ENCODE measurements at places on chromosomes 16 and 17. TPM values are rescaled to one million over a fixed set of nuclear protein-coding genes. Genes with fewer than 3 reads are reported as not detected.

GRCh38 chr17:57360266-57360665, 103.9 kb downstream of the MSI2 start:
- DNase-seq, result no peak

- DNase-seq, result no peak
Measured at GRCh38 chr17:67470163-67470562, 93.1 kb downstream of the PITPNC1 start.

- DNase-seq, result no peak
Measured at GRCh38 chr17:20920095-20920814, 122.6 kb downstream of the USP22 start.

- DNase-seq, result no peak
Measured at GRCh38 chr17:49525831-49526741, 31.0 kb downstream of the NGFR start.

GRCh38 chr16:50863644-50864144, 121.8 kb downstream of the CYLD start:
- DNase-seq, result no peak

- DNase-seq, result no peak
Measured at GRCh38 chr16:62363501-62363900, 327.3 kb upstream of the CDH8 start.

DNA sequence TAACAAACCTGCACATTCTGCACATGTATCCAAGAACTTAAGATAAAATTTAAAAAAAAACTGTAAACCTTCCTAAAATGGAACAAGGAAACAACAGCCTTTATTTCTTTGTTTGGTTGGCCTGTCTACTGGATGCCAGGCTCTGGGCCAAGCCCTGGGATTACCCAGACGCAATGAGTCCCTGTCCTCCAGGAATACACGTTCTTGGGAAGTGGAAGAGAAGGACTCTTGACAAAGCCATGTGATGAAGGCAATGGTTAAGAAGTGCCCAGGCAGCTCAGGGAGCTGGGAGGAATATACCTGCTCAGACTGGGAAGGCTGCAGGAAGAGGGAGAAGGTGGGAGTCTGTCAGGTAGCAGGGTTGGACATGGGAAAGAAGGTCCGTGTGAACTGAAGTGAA, 115.4 kb downstream of the AXIN2 start:
- no peak for DNase-seq

DNA sequence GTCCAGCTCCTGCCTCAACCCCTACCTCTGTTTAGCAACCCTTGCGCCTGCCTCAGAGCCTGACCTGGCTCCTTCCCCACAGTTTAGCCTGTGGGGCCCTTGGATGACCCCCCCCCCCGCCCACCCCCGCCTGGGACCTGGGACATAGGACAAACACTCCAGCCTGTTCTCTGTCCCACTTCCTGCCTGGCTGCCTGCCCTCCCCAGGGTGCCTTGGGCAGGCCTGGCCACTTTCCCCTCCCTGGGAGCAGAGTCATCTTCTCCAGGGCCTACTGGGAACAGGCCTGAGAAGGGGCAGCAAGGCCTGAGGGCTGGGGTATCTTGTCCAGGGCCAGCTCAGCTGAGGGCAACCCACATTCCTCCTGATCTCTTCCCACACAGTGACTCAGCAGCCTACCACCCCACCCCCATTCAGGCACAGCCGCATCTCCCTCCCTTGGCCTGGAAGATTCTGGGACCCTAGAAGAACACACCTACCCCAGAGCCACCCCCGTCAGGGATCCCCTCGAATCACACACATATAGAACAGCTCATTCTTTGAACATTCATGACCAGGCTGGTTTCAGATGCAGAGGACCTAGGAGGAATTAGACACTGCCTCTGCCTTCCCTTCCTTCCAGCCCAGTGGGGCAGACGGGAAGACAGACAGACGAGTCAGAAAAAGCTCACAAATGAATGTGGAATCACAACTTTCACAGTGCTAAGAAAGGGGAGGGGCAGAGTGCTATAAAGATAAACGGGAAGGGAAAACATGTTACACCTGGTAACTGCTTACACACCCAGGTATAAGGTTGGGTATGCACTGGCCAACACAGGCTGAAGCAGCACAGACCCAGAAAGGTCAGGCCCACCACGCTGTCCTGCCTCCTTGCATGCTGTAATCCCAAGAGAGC, 6.0 kb downstream of the FHOD1 start:
- DNase-seq, result no peak

GRCh38 chr16:49747654-49748053, 108.3 kb downstream of the ZNF423 start:
- no peak for DNase-seq

DNA sequence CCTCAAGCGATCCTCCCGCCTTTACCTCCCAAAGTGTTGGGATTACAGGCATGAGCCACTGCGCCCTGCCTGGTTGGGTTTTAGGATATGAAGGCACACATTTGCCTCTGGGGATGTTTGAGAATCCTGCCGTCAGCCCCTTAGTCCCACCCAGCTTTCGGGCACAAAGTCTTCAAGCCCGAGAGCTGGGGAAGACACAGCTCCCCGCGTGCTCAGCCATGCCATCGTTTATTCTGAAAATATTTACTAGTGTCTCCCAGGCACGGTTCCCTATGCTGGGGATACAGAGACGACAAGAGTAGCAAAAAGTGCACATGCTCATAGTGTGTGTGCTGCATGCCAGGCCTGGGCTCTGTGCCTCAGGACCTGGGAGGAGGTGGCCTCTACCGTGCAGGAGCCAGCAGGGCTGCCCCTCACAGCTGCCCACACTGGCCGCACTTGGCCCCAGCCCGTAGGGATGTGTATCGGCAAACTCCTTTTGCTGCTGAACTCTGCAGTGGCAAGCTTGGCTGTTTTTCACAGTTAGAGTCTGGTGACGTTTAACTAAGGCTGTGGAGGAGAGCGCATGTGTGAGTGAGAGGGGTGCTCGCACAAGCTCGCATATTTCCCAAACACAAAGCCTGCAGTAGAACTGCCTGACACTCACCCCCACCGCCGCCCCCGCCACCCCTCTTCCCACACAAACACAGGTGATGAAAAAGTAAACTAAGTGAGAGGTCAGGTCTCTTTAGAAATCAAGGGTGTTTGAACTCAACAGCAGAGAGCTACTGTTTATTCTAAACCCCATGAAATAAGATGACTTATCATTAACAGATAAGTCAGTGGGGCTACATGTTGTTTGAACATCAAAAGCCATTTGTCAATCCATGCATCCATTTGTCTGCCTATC, 266.4 kb downstream of the MRTFB start:
- no peak for DNase-seq

DNA sequence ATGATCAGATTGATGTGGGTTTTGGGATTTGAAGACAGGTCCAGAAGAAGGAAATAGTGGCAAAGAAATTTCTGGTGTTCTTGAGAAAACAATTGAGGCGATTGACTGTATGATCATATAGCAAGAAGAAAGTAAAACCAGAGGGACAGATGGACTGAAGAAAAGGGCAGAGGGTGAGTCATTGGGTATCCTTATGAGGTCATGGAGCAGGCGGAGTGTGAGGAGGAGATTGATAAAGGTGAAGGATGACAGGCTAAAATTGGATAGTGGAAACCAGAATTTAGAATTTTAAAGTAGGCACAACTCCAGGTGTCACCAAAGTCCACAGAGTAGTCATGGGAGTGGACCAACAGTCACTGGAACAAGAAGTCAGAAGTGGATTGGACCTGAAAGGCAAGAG, 1.4 kb upstream of the KRT28 start:
- DNase-seq, result no peak

DNA sequence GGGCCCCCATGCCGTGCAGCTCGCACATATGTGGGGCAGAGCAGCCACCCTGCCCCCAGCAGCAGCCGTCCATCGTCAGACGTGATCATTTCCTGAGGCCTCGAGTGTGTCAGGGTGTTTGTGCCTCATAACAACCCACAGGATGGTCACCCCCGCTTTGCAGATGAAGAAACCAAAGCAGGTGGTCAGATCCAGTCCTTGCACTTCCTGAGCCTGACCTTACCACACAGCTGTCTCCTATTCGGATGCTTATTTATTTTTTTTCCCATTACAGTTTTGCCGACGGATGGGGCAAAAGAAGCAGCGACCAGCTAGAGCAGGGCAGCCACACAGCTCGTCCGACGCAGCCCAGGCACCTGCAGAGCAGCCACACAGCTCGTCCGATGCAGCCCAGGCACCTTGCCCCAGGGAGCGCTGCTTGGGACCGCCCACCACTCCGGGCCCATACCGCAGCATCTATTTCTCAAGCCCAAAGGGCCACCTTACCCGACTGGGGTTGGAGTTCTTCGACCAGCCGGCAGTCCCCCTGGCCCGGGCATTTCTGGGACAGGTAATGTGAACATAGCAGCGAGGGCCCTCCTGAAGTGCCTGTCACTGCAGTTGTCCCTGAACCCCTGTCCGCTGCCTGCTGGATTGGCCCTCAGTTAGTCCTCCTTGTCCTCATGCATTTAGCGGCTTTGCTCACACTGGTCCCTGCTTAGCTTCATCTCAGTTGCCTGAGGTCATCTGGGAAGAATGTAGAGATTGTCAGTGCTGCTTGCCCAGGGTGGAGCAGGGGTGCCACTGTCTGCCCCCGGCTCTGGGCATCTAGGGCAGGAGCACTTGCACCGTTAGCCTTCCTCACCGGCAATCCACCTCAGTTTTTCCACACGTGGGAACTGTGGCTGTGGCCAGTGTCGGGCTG, 1.4 kb downstream of the MPG start:
- no peak for DNase-seq

GRCh38 chr17:48893646-48894508, 1.3 kb downstream of the ATP5MC1 start:
- DNase-seq, result no peak

DNA sequence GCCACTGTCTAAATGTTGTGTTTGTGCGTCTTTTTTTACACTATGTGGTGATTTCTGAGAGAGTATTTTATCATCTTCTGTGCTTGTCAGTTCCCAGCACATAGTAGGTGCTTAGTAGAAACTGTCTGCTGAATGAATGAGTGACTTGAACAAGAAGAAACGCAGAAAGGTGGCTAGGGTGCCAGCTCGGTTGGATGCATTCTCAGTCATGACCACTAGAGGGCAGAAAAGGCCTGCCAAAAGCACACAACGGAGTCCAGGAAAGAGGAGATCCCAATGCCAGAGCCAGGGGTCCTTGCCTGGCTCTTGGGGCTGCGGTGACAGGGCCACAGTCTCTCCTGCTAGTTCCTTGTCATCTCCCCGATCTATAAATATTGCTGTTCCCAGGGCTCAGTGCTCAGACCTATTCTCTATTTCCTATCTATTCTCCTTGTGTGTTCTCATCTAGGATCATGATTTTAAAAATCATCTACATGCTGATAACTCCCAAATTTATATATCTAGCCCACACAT, 57.3 kb upstream of the CCL1 start:
- peak; percentile 55 for DNase-seq

DNA sequence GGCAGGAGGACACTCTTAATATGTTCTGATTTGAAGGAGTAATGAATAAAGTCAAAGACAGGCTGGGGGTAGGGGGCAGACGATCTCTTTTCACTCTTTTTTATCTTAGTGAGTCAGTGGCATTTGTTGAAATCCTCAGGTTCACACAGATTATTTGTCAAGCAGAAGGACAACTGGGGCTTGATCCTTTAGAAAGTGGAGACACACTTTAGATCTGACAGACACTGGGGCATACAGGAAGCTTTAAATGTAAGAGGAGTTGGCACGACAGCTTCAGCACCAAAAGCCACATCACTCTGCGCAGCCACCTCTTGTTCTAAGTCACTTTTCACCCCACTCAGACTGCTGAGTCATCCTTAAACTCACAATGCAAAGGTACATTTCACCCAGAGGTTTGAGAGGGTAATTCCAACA, 121.5 kb downstream of the STXBP4 start:
- no peak for DNase-seq

GRCh38 chr17:13729466-13730134, 127.9 kb upstream of the HS3ST3A1 start:
- no peak for DNase-seq

- DNase-seq, result no peak
Measured at GRCh38 chr16:57667526-57668262, 412 bp upstream of the ADGRG3 start.

GRCh38 chr17:2794111-2794803, 2.0 kb upstream of the RAP1GAP2 start:
- peak; percentile 50 for DNase-seq

GRCh38 chr17:45258981-45259380, 2.9 kb downstream of the SPATA32 start:
- no peak for DNase-seq

- DNase-seq, result no peak
Measured at GRCh38 chr16:78836802-78837491, 737.5 kb downstream of the WWOX start.

DNA sequence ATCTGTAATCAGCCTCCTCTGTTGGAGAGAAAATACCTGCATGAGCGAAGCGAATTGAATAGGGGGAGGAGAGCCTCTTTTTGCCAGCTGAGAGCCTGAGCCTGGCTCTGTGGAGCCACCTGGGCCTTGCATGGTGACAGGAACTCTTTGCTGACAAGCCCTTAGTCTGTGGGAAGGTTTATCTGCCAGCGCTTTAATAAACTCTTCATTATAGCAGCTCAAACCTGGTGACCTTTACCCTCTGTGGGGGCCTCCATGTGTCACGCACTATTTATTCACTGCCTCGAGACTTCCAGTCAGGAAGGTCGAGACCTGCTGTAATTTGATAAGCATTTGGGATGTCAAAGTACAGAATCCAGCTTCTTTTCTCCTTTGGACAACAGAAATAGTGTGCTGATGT, 282.6 kb downstream of the CBLN1 start:
- DNase-seq, result no peak

GRCh38 chr17:49045376-49045775, 48.2 kb downstream of the IGF2BP1 start:
- no peak for DNase-seq

DNA sequence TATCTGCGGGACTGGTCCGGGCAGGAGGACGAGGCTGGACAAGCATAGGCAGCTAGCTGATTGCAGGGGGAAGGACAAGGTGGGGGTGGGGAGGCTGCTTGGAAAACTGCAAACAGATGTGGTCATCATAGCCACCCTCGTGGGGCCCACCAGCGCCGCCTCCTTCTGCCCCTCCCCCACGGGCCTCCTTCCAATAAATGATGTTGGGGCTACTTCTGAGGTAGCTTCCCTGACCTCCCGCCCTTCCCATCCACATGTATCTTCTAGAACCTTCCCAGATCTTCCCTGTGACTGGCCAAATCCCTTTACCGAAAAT, 12.3 kb upstream of the CDC42EP4 start:
- DNase-seq, result no peak

The METTL9 gene
- total RNA-seq, result 95.9 TPM

The PRSS53 gene
- total RNA-seq, result 10.9 TPM

The HNF1B gene
- total RNA-seq, result not detected

The ZNF200 gene
- 19.5 TPM for total RNA-seq

The KCNJ18 gene
- not detected for total RNA-seq

The IL34 gene
- total RNA-seq, result 0.42 TPM

The MIEN1 gene
- total RNA-seq, result 38.1 TPM

The C16orf95 gene
- total RNA-seq, result 4.9 TPM

The MT1M gene
- total RNA-seq, result not detected

The ASB16 gene
- 0.19 TPM for total RNA-seq

The TM4SF5 gene
- not detected for total RNA-seq

The P2RX1 gene
- 1.00 TPM for total RNA-seq
